Aorta (tissue), 5 donors: ENCODE measurements at places on chromosomes 11 and 22. TPM values are rescaled to one million over a fixed set of nuclear protein-coding genes. Genes with fewer than 3 reads are reported as not detected.

DNA sequence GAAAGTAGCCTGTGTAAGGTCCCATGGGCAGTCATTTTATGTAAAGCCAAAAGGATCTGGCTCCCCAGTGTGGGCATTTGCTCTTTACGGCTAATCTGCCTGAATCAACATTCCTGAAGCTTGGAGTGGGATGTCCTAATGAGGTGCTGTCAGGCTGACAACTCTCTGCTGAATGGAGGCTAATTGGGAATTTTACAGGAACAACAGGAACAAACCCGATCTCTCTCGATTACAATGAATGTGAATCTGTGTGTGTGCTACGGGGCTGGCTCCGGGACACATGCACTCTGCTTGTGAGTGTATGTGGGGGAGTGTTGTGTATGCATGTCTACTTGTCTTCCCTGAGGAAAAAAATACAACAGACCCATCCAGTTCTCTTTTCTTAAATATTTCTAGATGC is 415.2 kb downstream of the TENM4 start:
- no peak for DNase-seq
- no peak overlapping the region for H3K4me3 ChIP-seq
- no peak overlapping the region for H3K27ac ChIP-seq
- H3K36me3 ChIP-seq: no peaks in the 10 kb centered on the region

GRCh38 chr22:22697377-22698117 is 53.1 kb downstream of the GGTLC2 start:
- H3K27ac ChIP-seq: no peak overlapping the region
- no peaks in the 10 kb centered on the region for H3K36me3 ChIP-seq
- H3K27me3 ChIP-seq: no peaks in the 10 kb centered on the region
- H3K4me3 ChIP-seq: no peak overlapping the region
- H3K4me1 ChIP-seq: no peaks in the 10 kb centered on the region

DNA sequence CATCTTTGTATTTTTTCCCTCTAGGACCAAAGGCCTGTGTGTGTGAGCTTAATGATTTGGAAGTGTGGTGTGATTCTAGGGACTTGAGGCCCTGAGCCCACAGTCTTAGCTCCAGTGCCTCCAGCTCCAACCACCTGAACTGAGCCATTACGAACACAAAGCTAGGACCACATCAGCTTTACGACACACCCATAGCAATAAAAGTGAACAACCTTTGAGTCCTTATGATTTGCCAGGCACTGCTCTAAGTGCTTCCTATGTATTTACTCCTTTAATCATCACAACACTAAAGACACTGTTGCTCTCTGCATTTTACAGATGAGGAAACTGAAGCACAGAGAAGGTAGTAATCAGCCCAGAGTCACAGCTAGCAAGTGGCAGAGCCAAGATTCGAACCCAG is 126.4 kb downstream of the EHF start:
- no peaks in the 10 kb centered on the region for H3K27me3 ChIP-seq
- no peak overlapping the region for H3K4me3 ChIP-seq
- no peaks in the 10 kb centered on the region for H3K36me3 ChIP-seq
- no peak overlapping the region for H3K27ac ChIP-seq
- no peaks in the 10 kb centered on the region for H3K4me1 ChIP-seq

The FCHSD2 gene
- total RNA-seq: 84.4 TPM

GRCh38 chr11:64343767-64344559 is 4.0 kb downstream of the CCDC88B start:
- no peak for DNase-seq
- H3K27ac ChIP-seq: no peak overlapping the region
- no peak overlapping the region for H3K4me3 ChIP-seq
- H3K4me1 ChIP-seq: no peaks in the 10 kb centered on the region
- no peaks in the 10 kb centered on the region for H3K36me3 ChIP-seq
- no peaks in the 10 kb centered on the region for H3K27me3 ChIP-seq

- H3K4me3 ChIP-seq: no peak overlapping the region
- H3K27me3 ChIP-seq: no peaks in the 10 kb centered on the region
- no peaks in the 10 kb centered on the region for H3K36me3 ChIP-seq
- H3K4me1 ChIP-seq: no peaks in the 10 kb centered on the region
- DNase-seq: no peak
Measured at GRCh38 chr11:64173616-64174355, 7.9 kb upstream of the MACROD1 start.

DNA sequence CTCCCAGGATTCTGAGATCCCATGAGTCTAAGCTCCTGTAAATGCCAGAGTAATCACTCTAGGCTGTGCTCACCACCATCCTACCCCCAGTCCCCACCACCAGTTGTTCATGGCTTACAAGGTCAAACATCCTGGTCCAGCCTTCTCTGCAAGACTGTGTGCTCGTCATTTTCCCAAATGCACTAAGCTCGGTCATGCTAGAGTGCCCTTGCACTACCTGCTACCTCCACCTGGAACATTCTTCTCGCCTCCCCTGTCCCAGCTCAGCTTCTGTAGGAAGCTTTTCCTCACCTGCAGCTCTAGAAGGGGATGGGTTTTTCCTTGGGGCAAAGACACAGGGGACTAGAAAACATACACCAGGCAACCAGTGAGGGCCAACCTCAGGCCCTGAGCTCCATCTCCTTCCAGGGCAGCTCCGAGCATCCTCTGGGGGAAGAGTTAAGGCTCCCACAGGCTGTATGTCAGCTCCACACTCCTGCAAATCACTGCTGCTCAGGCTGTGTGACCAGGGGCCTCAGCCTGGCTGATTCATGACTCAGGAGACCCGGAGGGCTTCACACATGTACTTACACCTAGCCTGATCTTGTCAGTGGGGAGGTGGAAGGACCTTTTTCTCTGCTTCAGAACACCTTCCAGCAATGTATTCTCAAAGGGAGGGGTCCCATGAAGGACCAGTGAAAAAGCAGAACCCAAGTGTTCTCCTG is 37.2 kb upstream of the CSNK2A3 start:
- H3K27ac ChIP-seq: no peak overlapping the region
- no peaks in the 10 kb centered on the region for H3K4me1 ChIP-seq
- H3K27me3 ChIP-seq: no peaks in the 10 kb centered on the region
- H3K4me3 ChIP-seq: no peak overlapping the region
- DNase-seq: no peak

- no peak overlapping the region for H3K27ac ChIP-seq
- no peaks in the 10 kb centered on the region for H3K27me3 ChIP-seq
- H3K4me3 ChIP-seq: no peak overlapping the region
- DNase-seq: no peak
Measured at GRCh38 chr22:31846161-31847115, 92.6 kb downstream of the DEPDC5 start.

DNA sequence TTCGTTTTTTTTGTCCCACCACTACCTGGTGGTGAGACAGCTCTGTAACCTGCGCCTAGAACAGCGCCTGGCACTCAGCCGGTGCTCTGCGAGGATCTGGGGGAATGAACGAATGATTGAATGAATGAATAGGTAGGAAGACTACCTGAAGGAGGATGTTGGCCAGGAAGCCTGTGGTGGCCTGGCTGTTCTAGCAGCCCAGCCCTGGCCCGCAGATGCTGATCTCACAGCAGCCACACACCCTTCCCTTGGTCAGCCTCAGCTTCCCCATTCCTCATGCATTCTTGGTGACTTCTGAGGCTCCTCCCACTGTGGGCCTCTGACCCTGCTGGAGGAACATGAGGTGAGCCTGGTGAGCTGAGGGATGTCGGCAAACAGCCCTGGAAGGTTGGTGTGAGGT is 3.7 kb downstream of the TRPM5 start:
- H3K36me3 ChIP-seq: no peaks in the 10 kb centered on the region
- no peaks in the 10 kb centered on the region for H3K4me1 ChIP-seq
- H3K27me3 ChIP-seq: no peaks in the 10 kb centered on the region

- H3K27me3 ChIP-seq: peaks cover 3% of the 10 kb centered on the region
- no peak overlapping the region for H3K4me3 ChIP-seq
- DNase-seq: no peak
- no peaks in the 10 kb centered on the region for H3K4me1 ChIP-seq
- no peaks in the 10 kb centered on the region for H3K36me3 ChIP-seq
- no peak overlapping the region for H3K27ac ChIP-seq
Measured at GRCh38 chr11:18987454-18988231, 48.4 kb upstream of the MRGPRX1 start.

The SULT4A1 gene
- not detected for total RNA-seq

GRCh38 chr11:3123305-3123704 is 41.8 kb downstream of the OSBPL5 start:
- H3K27me3 ChIP-seq: no peaks in the 10 kb centered on the region
- H3K4me1 ChIP-seq: no peaks in the 10 kb centered on the region
- DNase-seq: peak; percentile 82

The POLR3H gene
- total RNA-seq: 25.3 TPM

- H3K36me3 ChIP-seq: no peaks in the 10 kb centered on the region
- H3K27me3 ChIP-seq: no peaks in the 10 kb centered on the region
- no peaks in the 10 kb centered on the region for H3K4me1 ChIP-seq
- no peak for DNase-seq
Measured at GRCh38 chr22:27314276-27314807, 487.2 kb downstream of the MN1 start.

DNA sequence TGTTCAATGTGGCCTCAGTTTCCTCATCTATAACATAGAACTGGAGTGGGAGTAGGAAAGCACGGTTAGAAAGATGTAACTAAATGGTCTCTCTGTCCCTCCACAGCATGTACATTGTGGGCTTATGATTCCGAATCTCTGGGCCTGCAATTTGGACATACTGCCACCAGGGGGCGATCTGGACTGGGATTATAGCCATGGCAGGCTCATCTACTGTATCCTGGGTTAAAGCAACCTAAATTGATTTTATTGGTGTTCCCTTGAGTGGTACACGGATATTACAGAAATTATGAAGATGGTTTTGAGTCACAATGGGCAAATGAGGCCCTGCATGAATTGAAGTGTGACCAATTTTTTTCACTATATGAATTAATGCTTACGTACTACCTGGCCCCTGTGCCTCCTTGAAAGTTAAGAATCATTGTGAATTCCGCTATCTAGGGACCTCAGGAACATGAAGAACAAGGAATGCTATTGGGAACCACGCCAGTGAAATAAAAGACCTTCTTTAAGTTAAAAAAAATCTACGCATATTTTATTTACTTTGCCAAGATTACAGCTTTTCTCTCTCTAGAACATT is 32.9 kb downstream of the TST start:
- no peak overlapping the region for H3K27ac ChIP-seq
- H3K4me3 ChIP-seq: no peak overlapping the region
- H3K4me1 ChIP-seq: no peaks in the 10 kb centered on the region
- no peaks in the 10 kb centered on the region for H3K36me3 ChIP-seq
- H3K27me3 ChIP-seq: no peaks in the 10 kb centered on the region

DNA sequence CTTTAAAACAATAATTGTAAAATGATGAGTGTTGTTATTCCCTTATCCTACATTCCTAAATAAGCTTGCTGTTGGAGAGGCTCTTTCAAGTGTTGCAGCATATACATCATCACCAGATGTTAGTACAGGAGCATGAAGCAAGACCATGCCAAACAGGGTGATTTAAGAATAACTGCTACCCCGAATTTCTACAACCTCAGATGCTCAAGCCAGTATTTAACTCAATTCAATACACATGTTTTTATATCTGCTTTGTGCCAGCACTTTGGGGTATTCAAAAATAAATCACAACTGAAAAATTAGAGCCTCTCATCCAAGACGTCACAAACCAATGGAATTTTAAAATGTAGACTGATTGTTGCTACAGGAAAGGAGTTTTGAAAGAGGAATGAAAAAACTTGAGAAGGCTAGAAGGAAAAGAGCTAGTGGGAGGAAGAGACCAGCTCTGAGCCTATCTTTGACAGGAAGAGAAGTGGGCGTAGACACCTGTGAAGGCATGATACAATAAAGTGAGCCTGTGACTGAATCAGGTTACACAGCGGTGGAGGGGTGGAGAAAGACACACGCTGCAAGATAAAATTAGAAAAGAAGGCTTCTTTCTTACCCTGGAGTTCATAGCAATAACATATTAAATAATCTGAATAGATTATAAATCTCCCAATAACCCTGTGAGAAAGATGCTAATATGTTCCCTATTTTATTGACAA is 95.8 kb downstream of the DLG2 start:
- DNase-seq: no peak
- no peaks in the 10 kb centered on the region for H3K36me3 ChIP-seq
- H3K4me1 ChIP-seq: no peaks in the 10 kb centered on the region
- no peak overlapping the region for H3K27ac ChIP-seq
- H3K4me3 ChIP-seq: no peak overlapping the region

DNA sequence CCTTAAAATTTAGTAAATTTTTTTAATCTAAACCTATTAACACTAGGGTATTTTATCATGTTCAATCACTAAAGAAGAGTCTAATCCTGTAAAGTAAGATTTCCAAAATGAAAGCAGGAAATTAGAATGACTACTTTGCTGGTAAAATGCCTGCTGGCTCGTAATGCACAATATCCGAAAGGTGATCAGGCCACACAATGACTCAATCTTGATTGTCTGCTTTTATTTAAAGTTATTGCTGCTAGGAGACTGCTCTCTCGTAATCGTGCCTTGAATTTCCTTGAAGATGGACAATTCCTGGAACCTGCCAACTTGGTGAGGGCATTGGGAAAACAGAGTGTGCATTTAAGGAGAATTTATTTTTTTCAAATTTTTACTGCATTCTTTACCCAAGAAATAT is 1786.5 kb upstream of the RAG2 start:
- no peaks in the 10 kb centered on the region for H3K27me3 ChIP-seq
- H3K27ac ChIP-seq: no peak overlapping the region
- no peak for DNase-seq
- H3K36me3 ChIP-seq: no peaks in the 10 kb centered on the region
- no peak overlapping the region for H3K4me3 ChIP-seq
- H3K4me1 ChIP-seq: no peaks in the 10 kb centered on the region

The RHOD gene
- total RNA-seq: 19.4 TPM

DNA sequence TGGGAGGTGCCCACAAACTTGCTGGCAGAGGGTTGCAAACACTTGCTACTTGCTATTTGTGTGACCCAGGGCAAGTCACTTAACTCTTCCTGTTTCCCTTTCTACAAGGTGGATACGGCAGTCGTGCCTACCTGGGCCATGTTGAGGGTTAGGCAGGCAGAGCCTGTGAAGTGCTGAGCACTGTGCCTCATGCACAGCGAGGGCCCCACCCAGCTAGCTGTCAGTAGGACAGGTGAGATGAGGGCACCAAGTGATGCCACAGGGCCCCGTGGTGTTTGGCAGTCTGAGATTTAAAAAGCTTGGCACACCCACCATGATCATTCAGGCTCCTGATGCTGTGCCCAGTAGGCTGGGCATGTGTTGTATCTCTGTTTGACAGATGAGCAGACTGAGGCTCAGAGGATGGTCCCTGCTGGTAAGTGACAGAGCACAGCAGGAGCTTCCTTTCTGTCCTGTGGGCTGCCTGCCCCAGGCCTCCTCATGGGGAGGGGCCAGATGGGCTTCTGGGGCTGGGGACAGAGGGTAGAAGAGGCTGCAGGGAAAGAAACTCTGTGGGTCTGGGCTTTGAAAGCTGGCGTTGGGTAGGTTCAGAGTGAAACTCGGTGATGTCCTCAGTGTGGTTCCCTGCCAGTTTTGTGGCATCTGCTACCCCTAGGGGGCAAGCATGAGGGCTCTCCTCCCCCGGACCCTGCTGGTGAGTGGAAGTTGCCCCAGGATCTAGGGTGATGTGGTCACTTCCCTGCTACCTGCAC is 59.3 kb downstream of the TSPAN18 start:
- DNase-seq: peak; percentile 67
- H3K27me3 ChIP-seq: no peaks in the 10 kb centered on the region
- no peak overlapping the region for H3K4me3 ChIP-seq
- no peaks in the 10 kb centered on the region for H3K4me1 ChIP-seq
- no peaks in the 10 kb centered on the region for H3K36me3 ChIP-seq
- H3K27ac ChIP-seq: no peak overlapping the region

The PDE2A gene
- total RNA-seq: 53.7 TPM

The FAM227A gene
- total RNA-seq: 1.3 TPM
